T47D (cell line): ENCODE measurements at places on chromosomes 7 and 10.

DNA sequence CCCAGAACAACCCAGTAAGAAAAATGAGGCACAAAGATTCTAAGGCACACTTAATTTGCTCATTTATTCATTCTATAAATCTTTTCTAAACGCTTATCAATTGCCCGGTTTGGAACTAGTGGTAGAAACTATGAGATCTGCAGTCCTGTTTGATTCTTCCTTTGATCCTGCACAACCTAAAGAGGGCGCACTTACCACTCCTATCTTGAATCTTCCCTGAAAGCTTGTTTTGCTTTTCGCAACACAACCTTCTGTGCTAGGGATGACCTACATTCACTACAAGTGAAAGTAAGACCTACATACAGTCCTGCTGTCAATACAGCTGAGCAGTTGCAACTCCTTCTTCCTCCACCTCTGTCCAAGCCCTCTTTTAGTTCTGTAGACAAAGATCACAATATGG, 12.6 kb upstream of the ARL4A start:
- no peak for DNase-seq

DNA sequence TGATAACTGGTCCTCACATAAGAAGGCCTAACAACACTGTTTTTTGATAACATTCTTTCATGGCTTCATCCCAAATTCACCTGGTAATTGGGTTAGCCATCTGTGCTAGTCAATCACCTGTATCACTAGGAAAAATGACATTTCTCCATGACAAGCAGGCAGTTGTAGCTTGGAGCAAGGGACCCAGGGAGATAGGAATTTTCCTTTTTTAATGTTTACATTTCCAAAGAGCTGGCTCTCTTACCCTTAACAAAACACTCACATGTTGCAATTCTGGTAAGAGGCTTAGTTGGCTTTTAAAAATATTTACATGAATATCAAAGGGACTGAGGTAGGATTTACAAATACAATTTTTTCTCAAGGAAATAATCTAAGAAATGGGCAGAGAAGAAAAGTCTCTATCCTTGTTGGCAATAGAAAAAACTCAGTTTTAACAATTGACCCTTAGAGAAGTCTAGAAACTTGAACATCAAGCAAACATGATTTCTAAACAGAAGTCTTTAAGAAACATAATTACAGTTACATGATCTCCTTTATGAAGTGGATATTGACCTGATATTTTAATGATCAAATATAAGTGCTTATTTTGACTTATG, 16.1 kb upstream of the AKR1C1 start:
- no peak for DNase-seq

- DNase-seq, result no peak
Observed at GRCh38 chr10:79361726-79362397, 14.6 kb downstream of the PPIF start.

DNA sequence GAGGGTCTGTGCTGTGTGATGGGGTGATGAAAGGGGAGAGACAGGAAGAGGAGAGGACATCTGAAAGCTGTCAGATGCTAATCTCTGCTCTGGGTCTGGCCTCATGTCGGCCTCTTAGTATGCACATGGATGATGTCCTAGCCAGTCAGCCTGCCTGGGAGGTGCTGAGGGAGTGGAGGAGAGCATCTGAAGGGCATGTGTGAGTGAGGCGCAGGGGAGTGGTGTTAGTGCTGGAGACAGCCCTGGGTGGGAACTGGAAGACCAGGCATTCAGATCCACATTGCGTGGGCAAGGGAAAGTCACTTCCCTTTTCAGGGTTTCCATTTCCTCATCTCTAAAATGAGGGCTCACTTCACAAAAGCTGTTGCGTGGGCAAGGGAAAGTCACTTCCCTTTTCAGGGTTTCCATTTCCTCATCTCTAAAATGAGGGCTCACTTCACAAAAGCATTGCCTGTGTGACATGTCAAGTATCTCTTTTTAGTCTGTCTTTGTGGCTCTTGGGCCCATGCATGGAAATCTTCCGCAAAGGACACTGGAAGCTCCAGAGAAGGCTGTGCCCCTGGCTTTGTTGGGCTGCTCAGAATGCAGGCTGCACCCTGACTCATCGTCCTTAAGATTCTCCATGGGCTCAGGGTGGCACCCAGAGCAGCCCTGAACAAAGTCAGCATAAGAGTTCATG, 10.0 kb downstream of the SFTPD start:
- DNase-seq, result no peak

- DNase-seq, result no peak
Observed at GRCh38 chr7:20558963-20559716, 56.3 kb upstream of the ABCB5 start.
